ENCODE measurements at places on chromosomes 16 and 17.

DNA sequence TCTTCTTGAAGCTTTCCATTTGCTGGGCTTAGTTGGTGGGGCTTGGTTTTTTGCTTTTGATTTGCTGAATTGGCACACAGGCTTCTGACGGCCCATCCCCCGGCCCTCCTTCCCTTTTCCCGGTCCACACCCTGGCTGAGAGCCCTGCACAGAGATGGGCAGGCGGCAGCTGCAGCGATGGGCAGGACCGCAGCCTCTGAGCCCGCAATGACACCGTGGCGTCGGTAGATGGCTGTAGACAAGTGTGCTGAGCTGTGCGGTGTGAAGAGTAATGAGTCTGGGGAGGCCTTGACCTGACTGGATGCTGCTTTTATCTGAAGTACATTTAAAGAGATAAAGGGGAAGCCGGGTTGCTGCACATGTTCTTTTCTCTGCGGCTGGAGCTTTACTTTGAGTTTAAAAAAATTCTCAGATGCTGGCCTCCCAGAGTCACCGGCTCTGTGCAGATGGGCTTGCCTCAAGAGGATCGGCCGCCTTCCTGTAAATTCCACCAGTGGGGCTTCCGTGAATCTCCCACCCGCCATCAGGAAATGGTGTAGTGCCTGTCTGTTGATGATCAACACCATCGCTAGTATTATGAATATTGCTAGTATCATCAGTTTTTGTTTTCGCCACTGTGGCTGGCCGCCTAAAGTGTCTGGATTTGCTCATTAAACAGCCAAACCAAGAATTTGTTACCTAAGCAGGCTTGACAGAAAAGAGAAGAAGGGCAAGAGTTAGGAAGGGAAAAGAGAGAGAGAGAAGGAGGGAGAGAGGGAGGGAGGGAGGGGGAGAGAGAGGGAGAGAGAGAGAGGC is 245.6 kb upstream of the RBFOX1 start:
- H3K36me3 ChIP-seq, result no peaks in the 10 kb centered on the region
- peak; percentile 4 for DNase-seq
- no peak overlapping the region for H3K27ac ChIP-seq
- no peaks in the 10 kb centered on the region for H3K4me1 ChIP-seq
- H3K27me3 ChIP-seq, result no peaks in the 10 kb centered on the region
- no peak overlapping the region for H3K4me3 ChIP-seq

- H3K4me3 ChIP-seq, result no peak overlapping the region
- peaks cover 1% of the 10 kb centered on the region for H3K27me3 ChIP-seq
- H3K27ac ChIP-seq, result no peak overlapping the region
- no peaks in the 10 kb centered on the region for H3K36me3 ChIP-seq
- DNase-seq, result peak; percentile 88
- H3K4me1 ChIP-seq, result no peaks in the 10 kb centered on the region
Observed at GRCh38 chr16:85275533-85276249, 163.4 kb upstream of the CIBAR2 start.

- peaks cover 4% of the 10 kb centered on the region for H3K4me1 ChIP-seq
- peaks cover 5% of the 10 kb centered on the region for H3K27me3 ChIP-seq
- peaks cover 25% of the 10 kb centered on the region for H3K36me3 ChIP-seq
- no peak overlapping the region for H3K4me3 ChIP-seq
Observed at GRCh38 chr16:84663433-84664101, 15.3 kb downstream of the KLHL36 start.

- peaks cover 15% of the 10 kb centered on the region for H3K36me3 ChIP-seq
- peaks cover 22% of the 10 kb centered on the region for H3K4me1 ChIP-seq
- DNase-seq, result peak; percentile 92
- H3K4me3 ChIP-seq, result peak overlapping the region; percentile 97
- H3K27me3 ChIP-seq, result peaks cover 40% of the 10 kb centered on the region
Observed at GRCh38 chr17:8220783-8221662, 10.6 kb upstream of the AURKB start.

GRCh38 chr17:49779739-49780231 is 8.7 kb upstream of the KAT7 start:
- H3K36me3 ChIP-seq, result no peaks in the 10 kb centered on the region
- no peak overlapping the region for H3K4me3 ChIP-seq
- H3K27me3 ChIP-seq, result no peaks in the 10 kb centered on the region
- DNase-seq, result peak; percentile 25
- H3K27ac ChIP-seq, result no peak overlapping the region

- H3K4me1 ChIP-seq, result peaks cover 22% of the 10 kb centered on the region
- H3K27ac ChIP-seq, result peak overlapping the region; percentile 90
- H3K4me3 ChIP-seq, result peak overlapping the region; percentile 80
- no peak for DNase-seq
- peaks cover 31% of the 10 kb centered on the region for H3K36me3 ChIP-seq
Observed at GRCh38 chr17:2040942-2041560, 771 bp upstream of the OVCA2 start.

DNA sequence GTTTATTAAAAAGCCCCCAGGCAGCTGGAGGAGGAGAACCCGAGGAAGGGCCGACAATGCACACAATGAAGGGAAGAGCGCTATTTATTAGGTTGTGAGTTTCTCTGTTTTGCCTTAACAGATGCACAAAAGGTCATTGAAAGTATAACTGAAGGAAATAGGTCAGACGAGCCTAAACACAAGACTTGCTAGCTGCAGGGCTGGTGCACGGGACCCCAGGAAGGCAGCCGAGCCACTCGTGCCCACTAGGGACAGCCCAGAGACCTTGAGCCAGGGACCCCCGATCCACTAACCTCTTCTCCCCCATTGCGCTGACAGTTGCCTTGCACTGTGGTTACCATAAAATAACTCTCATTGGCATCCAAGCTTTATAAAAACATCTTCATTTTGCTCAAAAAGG is 11.3 kb downstream of the LITAFD start:
- H3K27me3 ChIP-seq, result peaks cover 6% of the 10 kb centered on the region
- H3K4me1 ChIP-seq, result peaks cover 5% of the 10 kb centered on the region

GRCh38 chr17:28206292-28206691 is 112.7 kb upstream of the TMEM97 start:
- no peak overlapping the region for H3K27ac ChIP-seq
- no peak overlapping the region for H3K4me3 ChIP-seq
- peaks cover 13% of the 10 kb centered on the region for H3K36me3 ChIP-seq
- DNase-seq, result no peak

DNA sequence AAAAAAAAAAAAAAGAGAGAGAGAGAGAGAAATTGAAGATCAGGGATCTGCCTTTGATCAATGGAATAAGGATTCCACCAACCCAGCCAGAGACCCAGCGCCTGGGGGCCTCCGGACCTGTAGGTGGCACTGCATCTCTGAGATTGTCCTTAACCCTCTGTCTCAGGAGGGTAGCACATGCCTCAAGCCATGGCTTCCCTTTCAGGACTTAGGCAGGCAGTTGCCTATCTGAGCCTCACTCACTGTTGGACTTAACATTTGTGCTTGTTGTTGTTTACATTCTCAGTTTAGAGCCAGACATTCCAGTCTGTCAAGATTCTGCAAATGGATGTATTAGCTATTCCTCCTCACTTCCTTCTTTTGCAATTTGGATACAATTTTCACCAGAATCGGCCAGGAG is 5.1 kb upstream of the SCNN1B start:
- no peak for DNase-seq
- peaks cover 5% of the 10 kb centered on the region for H3K27me3 ChIP-seq
- H3K36me3 ChIP-seq, result no peaks in the 10 kb centered on the region

- peaks cover 19% of the 10 kb centered on the region for H3K27me3 ChIP-seq
- peaks cover 17% of the 10 kb centered on the region for H3K4me1 ChIP-seq
- DNase-seq, result no peak
Observed at GRCh38 chr17:43548689-43549379, 2.7 kb upstream of the ETV4 start.

GRCh38 chr16:65037556-65037955 is 84.3 kb downstream of the CDH11 start:
- H3K4me3 ChIP-seq, result no peak overlapping the region
- peaks cover 9% of the 10 kb centered on the region for H3K4me1 ChIP-seq
- H3K27ac ChIP-seq, result no peak overlapping the region
- peaks cover 5% of the 10 kb centered on the region for H3K27me3 ChIP-seq
- H3K36me3 ChIP-seq, result peaks cover 6% of the 10 kb centered on the region
- DNase-seq, result no peak

DNA sequence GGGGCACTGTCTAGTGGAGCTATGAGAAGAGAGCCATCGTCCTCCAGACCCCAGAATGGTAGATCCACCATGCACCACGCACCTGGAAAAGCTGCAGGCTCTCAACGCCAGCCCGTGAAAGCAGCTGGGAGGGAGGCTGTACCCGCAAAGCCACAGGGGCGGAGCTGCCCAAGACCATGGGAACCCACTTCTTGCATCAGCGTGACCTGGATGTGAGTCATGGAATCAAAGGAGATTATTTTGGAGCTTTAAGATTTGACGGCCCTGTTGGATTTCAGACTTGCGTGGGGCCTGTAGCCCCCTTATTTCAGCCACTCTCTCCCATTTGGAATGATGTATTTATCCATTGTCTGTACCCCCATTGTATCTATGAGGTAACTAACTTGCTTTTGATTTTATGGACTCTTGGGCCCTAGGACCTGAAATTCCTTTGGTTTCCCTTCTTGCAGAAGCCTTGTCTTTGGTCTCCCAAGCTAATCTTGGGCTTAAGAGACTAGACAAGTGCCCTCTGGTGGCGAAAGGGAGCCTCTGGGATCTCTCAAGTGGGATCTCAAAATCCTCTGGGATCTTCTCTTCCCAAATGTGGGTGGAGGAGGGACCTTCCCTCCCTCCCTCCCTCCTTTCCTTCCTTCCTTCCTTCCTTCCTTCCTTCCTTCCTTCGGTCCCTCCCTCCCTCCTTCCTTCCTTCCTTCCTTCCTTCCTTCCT is 58.2 kb upstream of the HAPSTR1 start:
- DNase-seq, result no peak
- H3K27me3 ChIP-seq, result peaks cover 2% of the 10 kb centered on the region
- no peak overlapping the region for H3K27ac ChIP-seq
- H3K36me3 ChIP-seq, result no peaks in the 10 kb centered on the region
- H3K4me3 ChIP-seq, result no peak overlapping the region
- H3K4me1 ChIP-seq, result no peaks in the 10 kb centered on the region

- no peak for DNase-seq
- no peak overlapping the region for H3K4me3 ChIP-seq
- no peaks in the 10 kb centered on the region for H3K4me1 ChIP-seq
- no peak overlapping the region for H3K27ac ChIP-seq
- no peaks in the 10 kb centered on the region for H3K36me3 ChIP-seq
Observed at GRCh38 chr16:5323284-5324141, 225.9 kb upstream of the EEF2KMT start.

- H3K4me1 ChIP-seq, result peaks cover 26% of the 10 kb centered on the region
- H3K4me3 ChIP-seq, result peak overlapping the region; percentile 52
- H3K36me3 ChIP-seq, result peaks cover 4% of the 10 kb centered on the region
- peak; percentile 74 for DNase-seq
- peaks cover 12% of the 10 kb centered on the region for H3K27me3 ChIP-seq
Observed at GRCh38 chr17:50151937-50152547, 1.6 kb upstream of the PPP1R9B start.

GRCh38 chr17:60049936-60050335 is 28.8 kb downstream of the HEATR6 start:
- H3K27ac ChIP-seq, result no peak overlapping the region
- no peaks in the 10 kb centered on the region for H3K27me3 ChIP-seq
- no peak for DNase-seq
- H3K36me3 ChIP-seq, result peaks cover 23% of the 10 kb centered on the region
- no peak overlapping the region for H3K4me3 ChIP-seq
- no peaks in the 10 kb centered on the region for H3K4me1 ChIP-seq

GRCh38 chr17:41324180-41325075 is 8.9 kb upstream of the KRTAP17-1 start:
- H3K27ac ChIP-seq, result no peak overlapping the region
- H3K4me1 ChIP-seq, result no peaks in the 10 kb centered on the region
- peaks cover 3% of the 10 kb centered on the region for H3K36me3 ChIP-seq
- no peak overlapping the region for H3K4me3 ChIP-seq
- DNase-seq, result no peak
